ENCODE measurements at places on chromosomes 2 and 18. TPM values are rescaled to one million over a fixed set of nuclear protein-coding genes. Genes with fewer than 3 reads are reported as not detected.

Gene LAPTM4A
- 45.9 TPM for polyA plus RNA-seq

Gene ACVR1C
- 0.06 TPM for polyA plus RNA-seq

Gene FTCDNL1
- polyA plus RNA-seq, result 0.55 TPM

Gene AQP4
- not detected for polyA plus RNA-seq

Gene SAG
- polyA plus RNA-seq, result 0.04 TPM

Gene CD8B2
- polyA plus RNA-seq, result not detected

Gene TET3
- polyA plus RNA-seq, result 4.7 TPM

Gene REG3G
- not detected for polyA plus RNA-seq

Gene POTEI
- polyA plus RNA-seq, result not detected

Gene SLC4A3
- 0.04 TPM for polyA plus RNA-seq

Gene ERFE
- not detected for polyA plus RNA-seq

Gene EN1
- not detected for polyA plus RNA-seq

Gene CNDP1
- 0.12 TPM for polyA plus RNA-seq

Gene CCDC178
- polyA plus RNA-seq, result not detected

Gene TGFA
- 0.04 TPM for polyA plus RNA-seq

Gene ABHD1
- 2.7 TPM for polyA plus RNA-seq

Gene TIA1
- polyA plus RNA-seq, result 132 TPM

Gene MERTK
- polyA plus RNA-seq, result 0.30 TPM

Gene UCN
- polyA plus RNA-seq, result 4.5 TPM

Gene TMEM163
- 0.65 TPM for polyA plus RNA-seq

Gene SPOPL
- polyA plus RNA-seq, result 25.1 TPM

Gene GKN1
- polyA plus RNA-seq, result not detected

Gene LIMS3
- polyA plus RNA-seq, result 0.20 TPM

Gene MYCN
- polyA plus RNA-seq, result not detected

Gene LINC00305
- polyA plus RNA-seq, result not detected

Gene MEP1B
- 0.13 TPM for polyA plus RNA-seq

Gene MGAT5
- polyA plus RNA-seq, result 36.4 TPM

Gene SLC38A11
- polyA plus RNA-seq, result 46.8 TPM

Gene SIX3
- not detected for polyA plus RNA-seq

Gene C2orf80
- not detected for polyA plus RNA-seq

Gene SMAD4
- polyA plus RNA-seq, result 39.1 TPM

Gene RTP5
- not detected for polyA plus RNA-seq

Gene KCNG2
- not detected for polyA plus RNA-seq

Gene NGEF
- not detected for polyA plus RNA-seq

Gene TFCP2L1
- 0.03 TPM for polyA plus RNA-seq

Gene PLEK
- polyA plus RNA-seq, result 78.3 TPM

Gene KRTCAP3
- polyA plus RNA-seq, result 8.6 TPM
